ENCODE measurements at places on chromosomes 4 and X. TPM values are rescaled to one million over a fixed set of nuclear protein-coding genes. Genes with fewer than 3 reads are reported as not detected.

Gene HMGB3
- polyA plus RNA-seq = 7.5 TPM

Gene CXorf49
- not detected for polyA plus RNA-seq

Gene MAGEB10
- polyA plus RNA-seq = not detected

Gene RASSF6
- 0.09 TPM for polyA plus RNA-seq

Gene SPANXN4
- polyA plus RNA-seq = not detected

Gene FAM47A
- not detected for polyA plus RNA-seq

Gene ZNF157
- polyA plus RNA-seq = 0.20 TPM

Gene PIR
- 14.5 TPM for polyA plus RNA-seq

Gene PRKG2
- polyA plus RNA-seq = 0.06 TPM

DNA sequence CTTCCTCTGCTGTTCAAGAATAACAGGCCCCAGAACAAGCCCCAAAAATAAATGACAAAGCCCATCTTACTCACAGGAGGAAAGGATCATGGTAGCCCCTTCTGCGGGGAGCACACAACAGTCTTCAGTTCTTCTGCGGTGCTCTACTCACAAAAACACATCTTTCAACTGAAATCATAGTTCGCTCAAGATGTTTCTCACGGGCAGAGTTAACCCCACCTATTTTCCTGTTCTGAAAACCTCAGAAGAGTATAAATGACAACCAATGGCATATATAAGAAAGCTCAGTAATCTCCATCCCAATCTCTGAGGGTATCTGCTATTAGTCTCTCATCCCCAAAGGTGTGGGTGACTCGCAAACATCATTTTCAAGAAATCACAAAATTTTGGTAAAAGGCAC is at the start of gene TXK:
TSS of gene TXK (minus strand) at position 170 of the 400 bp plus-strand sequence. CDS start at position 90, 80 bp downstream.
- H3K36me3 ChIP-seq = peaks cover 27% of the 10 kb centered on the region
- H3K27ac ChIP-seq = peak within 1 kb of the TSS; percentile 44
- H3K27me3 ChIP-seq = no peaks in the 10 kb centered on the region
- peaks cover 22% of the 10 kb centered on the region for H3K4me1 ChIP-seq

GRCh38 chr4:96983830-96984229 is 1143.9 kb downstream of the PDHA2 start:
- no peak overlapping the region for H3K4me3 ChIP-seq
- DNase-seq = no peak
- H3K27me3 ChIP-seq = no peaks in the 10 kb centered on the region
- no peak overlapping the region for H3K27ac ChIP-seq

DNA sequence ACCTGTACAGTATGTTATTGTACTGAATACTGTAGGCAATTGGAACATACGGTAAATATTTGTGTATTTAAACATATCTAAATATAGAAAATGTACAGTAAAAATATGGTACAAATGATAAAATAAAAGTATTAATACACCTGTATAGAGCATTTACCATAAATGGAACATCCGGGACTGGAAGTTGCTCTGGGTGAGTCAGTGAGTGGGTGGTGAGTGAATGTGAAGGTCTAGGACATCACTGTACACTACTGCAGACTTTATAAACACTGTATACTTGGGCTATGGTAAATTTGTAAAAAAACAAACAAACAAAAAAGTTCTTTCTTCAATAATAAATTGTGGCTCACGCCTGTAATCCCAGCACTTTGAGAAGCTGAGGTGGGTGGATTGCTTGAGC is 52.4 kb upstream of the FHL1 start:
- H3K36me3 ChIP-seq = no peaks in the 10 kb centered on the region
- no peak overlapping the region for H3K4me3 ChIP-seq
- no peaks in the 10 kb centered on the region for H3K27me3 ChIP-seq
- no peak overlapping the region for H3K27ac ChIP-seq
- no peaks in the 10 kb centered on the region for H3K4me1 ChIP-seq
- no peak for DNase-seq

DNA sequence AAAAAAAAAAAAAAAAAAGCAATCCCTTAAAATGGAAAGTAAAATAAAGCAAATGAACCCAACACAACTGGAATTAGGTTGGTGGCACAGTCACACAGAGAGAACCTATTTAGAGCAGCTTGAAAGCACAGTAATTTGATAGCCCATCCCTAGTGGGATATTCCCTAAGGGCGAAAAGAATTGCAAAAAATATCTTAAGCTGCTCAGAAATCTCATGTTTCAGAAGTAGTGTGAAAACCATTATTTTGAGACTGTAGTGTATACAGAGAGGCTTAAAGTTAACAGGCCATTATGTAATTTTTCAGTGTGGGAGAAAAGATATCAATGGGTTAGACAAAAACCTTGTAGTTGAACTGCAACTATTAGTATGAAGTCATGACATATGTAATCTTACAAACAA is 40.0 kb upstream of the DHX15 start:
- no peaks in the 10 kb centered on the region for H3K36me3 ChIP-seq
- H3K27ac ChIP-seq = no peak overlapping the region
- no peak for DNase-seq
- H3K4me3 ChIP-seq = no peak overlapping the region

GRCh38 chr4:31084806-31085416 is 364.7 kb downstream of the PCDH7 start:
- H3K27ac ChIP-seq = no peak overlapping the region
- H3K4me1 ChIP-seq = no peaks in the 10 kb centered on the region
- peak; percentile 51 for DNase-seq
- H3K27me3 ChIP-seq = no peaks in the 10 kb centered on the region
- H3K36me3 ChIP-seq = no peaks in the 10 kb centered on the region

DNA sequence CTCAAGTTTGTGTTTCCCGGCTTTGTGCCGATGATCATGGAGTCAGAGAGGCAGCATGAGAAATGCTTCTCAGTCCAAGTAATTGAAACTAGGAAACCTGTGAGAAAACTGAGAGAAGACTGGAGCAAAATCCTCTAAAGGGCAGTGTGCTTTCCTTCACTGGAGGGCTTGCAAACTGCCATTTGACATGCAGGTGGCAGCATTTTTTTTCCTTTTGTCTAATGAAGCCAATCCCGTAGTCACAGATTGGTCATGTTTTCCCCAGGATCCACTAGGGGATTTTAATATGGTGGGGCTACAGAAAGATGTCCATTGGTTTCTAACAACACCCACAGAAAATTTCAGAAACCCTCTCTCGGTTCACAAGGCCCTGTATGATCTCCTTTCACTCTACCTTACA is 117.4 kb upstream of the NUDT10 start:
- no peak overlapping the region for H3K4me3 ChIP-seq
- DNase-seq = no peak
- H3K36me3 ChIP-seq = no peaks in the 10 kb centered on the region
- H3K27ac ChIP-seq = no peak overlapping the region
- no peaks in the 10 kb centered on the region for H3K4me1 ChIP-seq

GRCh38 chrX:66766318-66766717 is 127.4 kb upstream of the EDA2R start:
- no peak overlapping the region for H3K27ac ChIP-seq
- H3K4me1 ChIP-seq = no peaks in the 10 kb centered on the region
- H3K27me3 ChIP-seq = no peaks in the 10 kb centered on the region
- no peak for DNase-seq
- H3K4me3 ChIP-seq = no peak overlapping the region

DNA sequence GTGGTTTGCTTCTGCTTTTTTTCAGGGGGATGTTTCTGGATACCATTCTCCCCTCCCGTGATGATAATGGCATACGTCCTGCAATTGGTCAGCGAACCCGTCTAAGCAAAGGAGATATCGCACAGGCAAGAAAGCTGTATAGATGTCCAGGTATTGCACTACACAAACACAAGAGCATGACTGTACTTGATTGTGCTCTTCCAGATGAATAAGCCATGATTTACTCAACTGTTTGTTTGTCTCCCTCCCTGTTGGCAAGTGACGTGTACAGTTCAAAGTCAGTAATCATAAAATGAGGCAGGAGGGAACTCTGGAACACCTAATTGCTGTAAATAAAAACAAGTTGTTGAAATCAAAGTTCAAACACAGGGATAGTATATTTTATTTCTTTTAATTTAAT is 141.4 kb downstream of the TLL1 start:
- H3K4me3 ChIP-seq = no peak overlapping the region
- DNase-seq = no peak
- H3K27ac ChIP-seq = no peak overlapping the region
- no peaks in the 10 kb centered on the region for H3K36me3 ChIP-seq
- H3K27me3 ChIP-seq = no peaks in the 10 kb centered on the region

GRCh38 chr4:86089781-86090323 is 270.0 kb downstream of the MAPK10 start:
- no peak overlapping the region for H3K27ac ChIP-seq
- no peaks in the 10 kb centered on the region for H3K36me3 ChIP-seq
- no peaks in the 10 kb centered on the region for H3K27me3 ChIP-seq
- DNase-seq = no peak

GRCh38 chr4:127533028-127533700 is 99.6 kb upstream of the INTU start:
- no peak overlapping the region for H3K4me3 ChIP-seq
- no peak overlapping the region for H3K27ac ChIP-seq
- no peaks in the 10 kb centered on the region for H3K4me1 ChIP-seq
- DNase-seq = no peak
- no peaks in the 10 kb centered on the region for H3K36me3 ChIP-seq

- peaks cover 83% of the 10 kb centered on the region for H3K4me1 ChIP-seq
- DNase-seq = no peak
- H3K36me3 ChIP-seq = no peaks in the 10 kb centered on the region
- peak overlapping the region; percentile 56 for H3K27ac ChIP-seq
- H3K27me3 ChIP-seq = no peaks in the 10 kb centered on the region
Observed at GRCh38 chr4:39932776-39933402, 44.8 kb downstream of the PDS5A start.

DNA sequence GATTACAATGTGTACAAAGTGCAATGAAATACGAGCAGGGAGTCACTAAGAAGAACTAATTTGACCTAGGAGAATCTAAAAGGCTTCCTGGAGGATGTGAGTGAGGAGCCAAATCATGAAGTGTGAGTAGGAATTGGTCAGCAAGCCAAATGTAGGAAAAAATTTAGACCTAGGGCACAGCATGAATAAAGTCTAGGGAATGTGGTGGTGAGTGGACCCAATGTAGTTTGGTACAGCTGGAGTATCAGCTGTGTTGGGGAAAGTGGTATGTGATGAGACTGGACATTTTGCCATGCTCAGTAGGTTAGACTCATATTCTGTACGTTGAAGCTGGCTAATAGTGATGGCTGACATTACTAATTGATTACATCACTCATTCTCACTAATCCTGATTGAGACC is 191.0 kb downstream of the AFF2 start:
- no peaks in the 10 kb centered on the region for H3K4me1 ChIP-seq
- H3K4me3 ChIP-seq = no peak overlapping the region
- H3K27me3 ChIP-seq = no peaks in the 10 kb centered on the region
- DNase-seq = no peak
- no peak overlapping the region for H3K27ac ChIP-seq

GRCh38 chr4:38189445-38189844 is 229.2 kb downstream of the PTTG2 start:
- DNase-seq = no peak
- H3K4me3 ChIP-seq = no peak overlapping the region
- H3K36me3 ChIP-seq = no peaks in the 10 kb centered on the region
- no peak overlapping the region for H3K27ac ChIP-seq
- no peaks in the 10 kb centered on the region for H3K4me1 ChIP-seq

DNA sequence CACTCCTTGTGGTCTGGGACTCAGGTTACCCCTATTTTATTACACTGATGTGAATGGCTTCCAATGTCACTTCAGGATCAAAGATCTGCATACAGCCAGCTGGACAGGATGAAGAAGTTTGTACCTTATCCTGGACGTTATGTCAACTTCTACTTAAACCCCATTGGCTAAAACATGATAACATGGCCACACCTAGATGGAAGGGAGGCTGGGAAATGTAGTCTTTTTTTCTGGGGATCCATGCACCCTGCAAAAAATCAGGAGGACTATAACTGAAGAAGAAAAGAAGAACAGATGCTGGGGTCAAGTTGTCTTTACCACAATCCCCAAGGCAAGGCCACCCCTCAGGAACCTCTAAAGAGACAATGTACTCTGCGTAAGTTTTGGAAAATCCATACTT is 459.2 kb downstream of the BCOR start:
- H3K4me1 ChIP-seq = no peaks in the 10 kb centered on the region
- H3K36me3 ChIP-seq = no peaks in the 10 kb centered on the region
- no peak overlapping the region for H3K27ac ChIP-seq

DNA sequence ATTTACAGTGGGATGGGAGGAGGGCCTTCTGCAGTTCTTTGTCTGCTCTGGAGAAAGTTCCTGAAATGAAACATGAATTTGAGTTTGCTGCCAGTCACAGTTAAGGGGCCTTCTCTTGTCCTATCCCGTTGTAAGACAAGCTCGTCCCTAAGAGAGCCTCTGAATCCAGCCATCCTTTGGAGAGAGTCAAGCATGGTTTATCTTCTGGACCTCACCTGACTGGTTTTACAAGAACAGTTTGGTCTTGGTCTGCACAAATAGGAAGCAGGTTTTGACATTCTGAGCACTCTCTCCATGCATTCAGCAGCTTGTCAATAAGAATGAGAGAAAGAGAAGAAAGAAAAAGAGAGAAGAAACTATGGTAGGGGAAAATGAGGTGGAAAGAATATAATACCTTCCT is 20.4 kb upstream of the TENM3 start:
- no peak for DNase-seq
- H3K4me1 ChIP-seq = no peaks in the 10 kb centered on the region
- H3K36me3 ChIP-seq = no peaks in the 10 kb centered on the region
- no peaks in the 10 kb centered on the region for H3K27me3 ChIP-seq
- H3K27ac ChIP-seq = no peak overlapping the region

GRCh38 chr4:185589067-185589836 is 53.9 kb upstream of the PDLIM3 start:
- DNase-seq = no peak
- H3K4me3 ChIP-seq = no peak overlapping the region
- H3K27ac ChIP-seq = no peak overlapping the region
- H3K36me3 ChIP-seq = no peaks in the 10 kb centered on the region

DNA sequence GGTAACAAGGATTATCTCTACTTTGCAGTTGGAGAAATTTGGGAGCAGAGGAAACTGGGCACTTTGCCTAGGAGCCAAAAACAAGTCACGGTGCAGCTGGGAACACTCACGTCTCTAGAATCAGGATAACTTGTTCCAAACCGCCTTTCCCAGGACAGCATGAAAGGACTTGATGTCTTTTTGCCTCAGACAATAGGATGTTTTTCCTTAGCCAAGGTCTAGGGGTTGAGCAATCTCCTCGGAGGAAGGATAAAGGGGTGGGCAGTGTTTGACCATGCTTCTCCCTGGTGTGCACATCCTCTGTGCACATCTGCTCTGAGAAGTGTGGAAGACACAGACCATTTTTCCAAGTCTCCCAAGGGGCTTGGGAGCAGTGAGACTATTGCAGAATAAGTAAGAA is 1.7 kb upstream of the SPARCL1 start:
- no peaks in the 10 kb centered on the region for H3K4me1 ChIP-seq
- H3K36me3 ChIP-seq = no peaks in the 10 kb centered on the region

GRCh38 chr4:10554121-10554520 is 96.9 kb upstream of the ZNF518B start:
- H3K4me1 ChIP-seq = peaks cover 8% of the 10 kb centered on the region
- no peak for DNase-seq
- H3K27ac ChIP-seq = no peak overlapping the region
